ENCODE measurements at places on chromosomes 16 and 17. TPM values are rescaled to one million over a fixed set of nuclear protein-coding genes. Genes with fewer than 3 reads are reported as not detected.

The GGT6 gene
- total RNA-seq, result not detected

The KRTAP16-1 gene
- total RNA-seq, result not detected

The SLFN13 gene
- total RNA-seq, result 2.4 TPM

The FBXO39 gene
- total RNA-seq, result 1.1 TPM

The LUC7L3 gene
- 59.1 TPM for total RNA-seq

The FAAP100 gene
- 45.5 TPM for total RNA-seq

The KRT20 gene
- not detected for total RNA-seq

The SLC7A5 gene
- 99.5 TPM for total RNA-seq

The ALOXE3 gene
- not detected for total RNA-seq
